ENCODE measurements at places on chromosomes 11 and 22.

- DNase-seq, result no peak
Measured at GRCh38 chr22:29346659-29347058, 31.2 kb upstream of the RASL10A start.

- no peak for DNase-seq
Measured at GRCh38 chr11:36822829-36823228, 224.8 kb upstream of the RAG2 start.

DNA sequence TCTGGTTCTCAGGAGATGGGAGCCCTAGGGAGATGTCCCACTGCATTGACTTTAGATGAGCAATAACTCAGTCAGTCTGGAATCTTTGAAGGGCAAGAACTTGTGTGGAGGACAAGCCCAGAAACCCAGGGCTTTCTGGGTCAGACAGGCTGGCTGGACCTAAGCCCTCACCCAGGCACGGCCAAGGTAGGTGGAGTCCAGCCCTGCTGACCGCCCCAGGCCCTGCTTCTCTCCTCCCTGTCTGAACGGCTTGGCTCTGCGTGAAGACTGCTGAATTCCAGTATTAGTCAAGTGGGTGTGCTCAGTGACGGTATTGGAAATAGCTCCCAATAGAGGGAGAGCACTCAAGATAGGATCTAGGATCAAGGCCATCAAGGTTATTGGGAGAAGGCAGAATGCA, 6.1 kb downstream of the CXCR5 start:
- no peak for DNase-seq

DNA sequence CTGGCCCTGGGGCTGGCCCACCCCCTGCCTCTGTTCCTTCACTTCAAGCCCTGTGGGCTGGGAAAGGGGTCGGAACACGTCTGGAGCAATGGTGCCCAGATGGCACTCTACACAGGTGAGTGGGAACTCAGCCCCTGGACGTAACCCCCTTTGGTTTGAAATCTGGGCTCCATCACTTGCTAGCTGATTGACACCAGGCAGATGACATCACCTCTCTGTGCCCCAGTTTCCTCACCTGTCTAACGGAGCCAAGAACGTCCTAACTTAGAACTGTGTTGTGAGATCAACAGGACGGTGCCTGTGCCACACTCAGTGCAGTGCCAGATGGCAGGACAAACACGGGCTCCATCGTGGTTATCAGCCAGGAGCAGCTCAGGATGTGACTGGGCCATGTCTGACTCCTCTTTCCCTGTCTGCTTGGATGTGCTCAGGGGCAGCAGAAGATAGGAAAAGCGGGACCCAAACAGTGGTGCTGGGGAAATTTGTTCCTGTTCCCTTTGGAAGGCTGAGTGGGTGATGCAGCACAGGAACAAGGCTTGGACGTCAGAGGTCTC, 24.4 kb downstream of the NPTXR start:
- no peak for DNase-seq

GRCh38 chr11:80186692-80187091, 745.9 kb upstream of the TENM4 start:
- no peak for DNase-seq

GRCh38 chr22:39030705-39031104, 9.8 kb downstream of the APOBEC3D start:
- DNase-seq, result no peak

DNA sequence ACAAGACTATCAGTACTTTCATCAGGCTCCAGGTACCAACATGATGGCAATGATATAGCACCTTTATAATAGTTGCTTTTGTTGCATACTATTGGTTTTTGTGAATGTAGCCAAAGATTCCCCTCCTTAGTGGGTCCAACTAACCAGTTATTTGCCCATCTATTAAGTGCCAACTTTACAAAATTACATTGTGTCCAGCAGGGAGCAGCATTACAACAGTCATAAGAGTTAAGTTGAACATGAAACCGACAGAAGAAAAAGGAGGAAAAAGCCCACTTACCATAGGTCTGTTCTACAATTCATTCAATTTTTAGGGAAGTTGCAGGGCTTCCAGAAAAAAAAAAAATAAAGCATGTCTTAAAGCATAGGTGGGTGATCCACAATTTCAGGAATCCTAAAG, 21.6 kb downstream of the IMMP1L start:
- DNase-seq, result no peak

DNA sequence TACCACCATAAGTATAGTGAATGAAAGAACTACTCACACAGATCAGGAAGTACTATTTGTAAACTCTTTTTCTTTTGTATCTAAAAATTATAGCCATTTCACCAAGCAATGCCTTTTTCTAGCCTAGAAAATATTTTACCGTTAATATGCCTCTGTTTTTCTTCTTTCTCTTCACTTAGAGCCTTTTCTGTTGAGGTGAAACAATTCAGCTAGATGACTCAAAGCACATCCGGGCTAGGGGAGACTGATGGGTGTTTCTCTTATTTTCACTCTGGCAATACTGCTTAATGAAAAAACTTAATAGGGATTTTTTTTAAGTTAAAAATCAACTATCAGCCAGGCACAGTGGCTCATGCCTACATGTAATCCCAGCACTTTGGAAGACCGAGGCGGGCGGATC, 93.3 kb downstream of the SGSM3 start:
- DNase-seq, result no peak

GRCh38 chr11:134644476-134645456, 232.7 kb upstream of the B3GAT1 start:
- no peak for DNase-seq

DNA sequence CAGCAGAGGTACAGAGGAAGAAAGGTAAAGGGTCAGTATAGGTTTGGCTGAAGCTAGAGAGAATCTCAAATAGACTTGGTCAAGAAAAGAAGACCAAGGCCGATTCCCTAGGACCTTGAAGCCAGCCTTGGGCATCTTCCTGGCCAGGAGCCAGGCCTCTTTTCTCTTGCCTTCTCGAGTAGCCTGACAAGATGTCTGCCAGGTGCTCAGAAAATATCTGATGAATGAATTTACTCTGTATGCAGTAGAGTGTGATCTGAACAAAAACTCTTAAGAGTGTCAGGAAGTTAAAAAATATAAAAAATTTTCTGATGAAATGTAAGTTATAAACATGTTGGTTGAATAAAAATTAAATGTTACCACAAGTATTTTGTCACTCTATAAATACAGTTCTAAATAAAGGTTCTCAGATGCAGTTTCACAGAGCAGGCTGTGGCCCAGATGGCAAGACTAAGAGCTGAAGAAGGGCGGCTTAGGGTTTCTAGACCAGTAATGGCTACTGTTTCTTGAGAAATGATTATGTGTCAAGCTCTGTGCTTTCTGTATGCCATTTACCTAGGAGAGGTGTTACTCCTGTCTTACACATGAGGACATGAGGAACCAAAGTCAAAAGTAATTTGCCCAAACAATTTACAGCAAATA, 98.1 kb downstream of the ATXN10 start:
- DNase-seq, result no peak

- DNase-seq, result no peak
Measured at GRCh38 chr11:90187839-90188238, 35.0 kb downstream of the CHORDC1 start.

- DNase-seq, result no peak
Measured at GRCh38 chr11:73347067-73347466, 29.1 kb upstream of the RELT start.

GRCh38 chr11:57390535-57390934, at the start of gene PRG2:
TSS of gene PRG2 (minus strand) at chr11:57390650. CDS start at chr11:57389944, 706 bp downstream.
- no peak for DNase-seq

DNA sequence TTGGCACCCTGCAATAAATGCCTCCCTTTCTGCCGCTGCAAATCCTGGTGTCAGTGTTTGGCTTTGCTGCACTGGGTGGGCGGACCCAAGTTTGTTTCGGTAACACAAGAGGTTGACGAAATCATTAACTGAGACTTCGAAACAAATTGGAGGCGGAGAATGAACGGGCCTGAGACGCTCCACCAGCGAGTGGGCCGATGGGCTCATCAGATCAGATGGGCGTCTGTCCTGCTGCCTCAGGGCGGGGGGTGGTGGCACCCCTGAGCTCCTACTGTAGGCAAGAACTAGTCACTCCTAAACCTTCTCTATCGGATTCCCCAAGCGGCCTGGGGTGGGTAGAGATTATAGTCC, 918 bp upstream of the CAPN5 start:
- no peak for DNase-seq

DNA sequence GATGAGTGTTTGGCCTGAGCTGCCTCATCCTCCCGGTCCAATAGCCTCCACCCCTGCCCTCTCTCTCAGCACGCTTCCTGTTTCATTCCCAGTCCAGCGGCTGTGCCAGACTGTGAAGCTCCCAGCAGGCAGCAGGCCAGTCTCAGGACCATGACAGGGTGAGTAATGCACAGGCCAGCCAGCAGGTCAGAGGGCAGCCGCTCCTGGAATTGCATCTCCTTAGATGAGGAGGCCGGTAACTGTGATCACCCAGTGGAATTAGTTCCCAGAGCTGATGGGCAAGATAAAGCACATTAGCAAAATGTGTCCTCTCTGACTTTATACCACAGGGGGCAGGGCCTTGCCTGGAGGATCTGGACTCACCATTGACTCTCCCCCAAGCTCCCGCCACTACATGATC, 251.2 kb downstream of the ETS1 start:
- no peak for DNase-seq

GRCh38 chr11:80521592-80521991, 1080.8 kb upstream of the TENM4 start:
- DNase-seq, result no peak

GRCh38 chr22:48152916-48153315, 1390.5 kb downstream of the TBC1D22A start:
- no peak for DNase-seq

DNA sequence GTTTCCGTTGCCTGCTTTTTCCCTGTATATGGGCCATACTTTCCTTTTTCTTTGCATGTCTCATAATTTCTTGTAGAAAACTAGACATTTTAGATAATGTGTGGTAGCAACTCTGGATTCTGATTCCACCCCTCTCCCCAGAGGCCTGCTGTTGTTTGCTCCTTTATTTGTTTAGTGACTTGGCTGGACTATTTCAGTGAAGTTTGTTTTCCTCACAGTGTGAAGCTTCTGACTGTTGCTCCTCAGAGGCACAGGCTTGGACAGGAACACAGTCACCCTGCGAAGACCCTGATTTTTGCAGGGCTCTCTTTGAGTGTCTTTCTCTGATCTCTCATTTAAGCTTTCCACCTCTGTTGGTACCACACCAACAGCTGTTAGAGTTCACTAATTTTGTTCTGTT, 72.5 kb downstream of the SWAP70 start:
- no peak for DNase-seq

DNA sequence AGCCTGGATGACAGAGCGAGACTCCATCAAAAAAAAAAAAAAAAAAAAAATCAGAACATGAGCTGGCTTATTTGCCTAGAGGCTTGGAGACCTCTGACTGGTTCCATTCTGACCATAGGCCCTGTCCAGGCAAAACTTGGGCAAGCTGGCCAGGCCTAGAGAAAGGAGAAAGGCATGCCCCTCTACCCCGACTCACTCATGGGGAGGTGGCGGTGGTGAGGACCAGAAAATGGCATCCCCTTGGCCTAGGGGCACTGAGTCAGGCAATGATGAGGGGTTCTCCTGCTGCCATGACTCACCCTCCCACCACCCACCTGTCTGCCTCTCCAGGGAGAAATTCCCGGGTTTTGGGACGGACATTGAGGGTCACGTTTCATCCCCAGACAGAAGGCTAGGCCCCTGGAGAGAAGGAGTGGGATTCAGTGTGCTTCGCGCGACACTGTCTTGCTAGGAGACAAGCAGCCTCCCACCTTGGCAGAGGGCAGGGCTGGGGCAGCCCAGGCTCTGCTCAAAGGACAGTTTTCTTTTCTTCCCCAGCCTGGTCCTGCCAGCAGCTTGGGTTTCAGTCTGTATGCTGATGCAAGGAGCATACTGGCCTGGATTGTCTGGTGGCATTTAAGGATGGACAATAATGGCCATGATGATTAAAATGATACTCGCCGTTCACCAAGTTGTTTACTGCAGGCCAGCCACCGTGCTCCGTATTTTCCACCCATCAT, 17.2 kb downstream of the TOB2 start:
- DNase-seq, result no peak

GRCh38 chr22:32528316-32528715, 53.7 kb downstream of the FBXO7 start:
- no peak for DNase-seq

DNA sequence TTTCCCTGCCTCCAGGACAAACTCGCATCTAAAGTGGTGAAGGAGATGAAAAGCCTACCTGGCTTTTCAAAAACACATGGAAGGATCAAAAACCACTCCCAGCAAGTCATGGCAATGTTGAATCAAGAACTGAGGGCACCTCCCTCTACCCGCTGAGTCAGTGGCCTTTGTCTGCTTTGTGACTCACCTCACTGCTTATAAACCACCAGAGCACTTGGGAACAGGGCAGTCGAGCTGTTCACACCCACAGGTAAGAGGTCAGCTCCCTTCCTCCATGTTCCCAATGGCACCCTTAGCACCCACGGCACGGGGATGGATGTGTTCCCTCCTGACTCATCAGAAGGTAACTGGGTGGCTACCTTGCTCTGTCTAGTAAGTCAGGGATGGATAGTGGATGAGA, 21.7 kb downstream of the TENM4 start:
- no peak for DNase-seq

DNA sequence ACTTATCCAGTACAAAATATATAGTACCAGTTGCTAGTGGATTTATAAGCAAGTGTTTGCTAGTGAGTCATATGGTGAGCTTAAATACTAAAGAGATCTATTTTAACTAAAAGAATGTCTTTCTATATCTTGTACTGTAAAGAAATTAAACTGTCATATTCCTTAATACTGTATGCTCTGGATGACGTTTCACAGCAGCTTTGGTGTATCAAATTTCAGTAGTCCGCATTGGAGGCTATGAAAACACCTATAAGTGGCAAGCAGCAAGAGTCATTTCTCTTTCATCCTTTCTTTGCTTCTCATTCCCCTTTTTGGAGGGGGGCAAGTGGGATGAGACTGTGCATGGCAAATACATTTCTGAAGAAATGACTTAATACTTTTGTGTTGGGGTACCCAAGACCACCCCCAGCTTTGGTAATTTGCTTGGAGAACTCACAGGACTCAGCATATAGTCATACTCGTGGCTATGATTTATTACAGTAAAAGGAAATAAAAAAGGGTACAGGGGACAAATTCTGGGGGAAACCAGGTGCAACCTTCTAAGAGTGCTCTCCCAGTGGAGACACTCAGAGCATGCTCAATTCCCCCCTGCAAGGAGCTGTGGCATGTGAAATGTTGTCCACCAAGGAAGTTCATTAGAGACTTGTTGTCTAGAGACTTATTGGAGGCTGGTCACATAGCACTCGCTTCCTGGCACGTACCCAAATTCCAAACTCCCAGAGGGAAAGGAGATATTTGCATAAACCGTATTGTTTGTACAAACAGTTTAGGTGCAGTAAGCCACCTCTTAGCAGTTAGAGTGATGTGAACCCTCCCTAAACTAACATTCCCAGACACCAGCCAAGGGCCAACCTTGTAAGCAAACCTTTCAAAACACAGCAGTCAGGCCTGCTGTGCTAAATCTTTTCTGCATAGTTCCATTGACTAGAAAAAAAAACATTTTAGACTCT, 210.8 kb downstream of the PGR start:
- DNase-seq, result peak; percentile 28

All from NCI-H2107 (cell line).